ENCODE measurements at places on chromosomes 16 and 17.

- DNase-seq: no peak
Observed at GRCh38 chr17:69702078-69702477, 287.6 kb downstream of the MAP2K6 start.

- no peak for DNase-seq
Observed at GRCh38 chr17:44915321-44915726, at the start of gene GFAP. Gene GFAP (minus strand): TSS chr17:44915500. CDS start chr17:44915486, 14 bp downstream.

- DNase-seq: no peak
Observed at GRCh38 chr17:64774888-64775540, 112.9 kb upstream of the SMURF2 start.

GRCh38 chr16:87324411-87325275 is 7.5 kb upstream of the C16orf95 start:
- peak; percentile 51 for DNase-seq

DNA sequence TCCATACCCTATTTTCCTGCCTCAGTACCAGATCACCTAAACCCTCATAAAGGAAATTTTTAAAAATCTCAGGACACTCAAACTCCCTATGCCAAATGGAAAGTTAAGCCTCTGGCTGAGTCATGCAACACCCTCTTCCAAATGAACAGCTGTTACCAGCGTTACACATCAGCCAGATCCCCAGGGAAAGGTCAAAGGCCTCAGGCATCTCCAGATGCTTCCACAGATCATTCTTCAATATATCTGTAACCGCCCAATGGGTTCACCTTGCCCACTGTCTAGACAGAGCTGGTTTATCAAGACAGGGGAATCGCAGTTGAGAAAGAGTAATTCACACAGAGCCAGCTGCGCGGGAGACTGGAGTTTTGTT is 29.1 kb upstream of the SHCBP1 start:
- no peak for DNase-seq

- no peak for DNase-seq
Observed at GRCh38 chr16:4016005-4016352, 100.3 kb downstream of the ADCY9 start.

DNA sequence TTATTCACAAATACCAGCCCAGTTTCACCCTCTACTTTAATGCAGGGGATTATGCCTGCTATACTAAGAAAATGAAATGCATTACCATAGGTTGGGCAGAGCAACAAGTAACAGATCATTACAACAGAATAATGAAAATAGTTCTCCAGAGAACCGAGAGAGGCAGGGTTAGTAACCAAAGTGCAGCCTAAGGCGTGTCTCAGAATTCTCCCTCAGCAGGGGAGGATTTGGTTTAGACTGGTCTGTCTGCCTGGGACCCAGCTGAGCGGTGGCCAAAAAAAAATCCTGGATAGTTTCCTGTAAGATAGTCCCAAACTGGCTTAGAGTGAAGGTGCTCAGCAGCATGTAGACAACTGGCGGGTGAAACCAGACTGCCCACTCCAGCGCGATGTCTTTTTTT is 30.8 kb upstream of the ADCY7 start:
- no peak for DNase-seq

DNA sequence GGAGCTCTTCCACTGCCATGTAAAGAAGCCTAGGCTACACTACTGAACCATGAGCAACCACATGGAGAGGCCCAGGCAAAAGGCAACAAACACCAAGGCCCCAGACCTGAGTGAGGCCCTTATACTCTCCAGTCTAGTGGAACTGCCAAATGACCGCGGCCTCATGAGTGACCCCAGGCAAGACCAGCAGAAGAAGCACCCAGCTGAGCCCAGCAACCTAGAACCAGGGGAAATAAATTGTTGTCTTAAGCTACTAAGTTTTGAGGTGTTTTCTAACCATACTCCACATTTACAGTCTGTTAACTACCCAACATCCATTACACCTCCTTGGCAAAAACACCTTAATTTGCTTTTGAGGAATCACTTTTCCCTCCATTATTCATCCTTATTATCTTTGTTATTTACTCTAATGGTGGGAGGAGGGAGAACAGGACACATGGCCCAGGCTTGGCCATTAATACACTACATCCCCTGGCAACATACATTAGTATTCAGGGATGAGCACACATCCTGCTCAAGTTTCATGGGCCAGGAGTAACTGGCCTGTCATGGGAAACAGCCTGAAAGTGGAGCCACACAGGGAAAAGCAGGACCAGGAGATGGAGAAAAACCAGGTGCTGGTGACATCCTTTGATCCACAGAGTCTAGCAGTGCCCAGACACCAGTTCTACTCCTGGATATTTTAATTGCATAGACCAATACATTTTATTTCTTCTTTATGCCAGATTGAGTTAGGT is 26.2 kb downstream of the SLC39A11 start:
- DNase-seq: no peak

- no peak for DNase-seq
Observed at GRCh38 chr17:72511242-72511641, 390.4 kb downstream of the SOX9 start.

GRCh38 chr17:32755045-32755805 is 121.7 kb downstream of the MYO1D start:
- no peak for DNase-seq

DNA sequence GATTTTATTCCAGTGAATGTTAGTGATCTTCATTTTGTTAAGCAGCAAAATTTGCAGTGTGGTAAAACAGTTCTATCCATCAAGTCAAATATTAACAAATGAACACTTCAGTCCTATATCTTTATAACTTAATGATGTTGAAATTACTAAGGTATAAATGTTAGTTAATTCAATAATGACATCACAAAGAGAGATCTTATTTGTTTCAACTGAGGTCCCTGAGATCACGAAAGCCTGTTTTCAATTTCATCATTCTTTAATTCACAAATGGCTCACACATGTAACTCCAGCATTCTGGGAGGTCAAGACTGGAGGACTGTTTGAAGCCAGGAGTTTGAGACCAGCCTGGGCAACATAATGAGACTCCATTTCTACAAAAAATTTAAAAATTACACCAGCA is 13.9 kb downstream of the SMURF2 start:
- no peak for DNase-seq

- DNase-seq: peak; percentile 21
Observed at GRCh38 chr17:7739746-7740145, 22.2 kb downstream of the DNAH2 start.

- DNase-seq: no peak
Observed at GRCh38 chr17:62572888-62573401, 54.5 kb upstream of the MRC2 start.

GRCh38 chr17:1073241-1073962 is 76.5 kb downstream of the TIMM22 start:
- no peak for DNase-seq

- DNase-seq: no peak
Observed at GRCh38 chr17:57158325-57158724, 73.3 kb downstream of the AKAP1 start.

DNA sequence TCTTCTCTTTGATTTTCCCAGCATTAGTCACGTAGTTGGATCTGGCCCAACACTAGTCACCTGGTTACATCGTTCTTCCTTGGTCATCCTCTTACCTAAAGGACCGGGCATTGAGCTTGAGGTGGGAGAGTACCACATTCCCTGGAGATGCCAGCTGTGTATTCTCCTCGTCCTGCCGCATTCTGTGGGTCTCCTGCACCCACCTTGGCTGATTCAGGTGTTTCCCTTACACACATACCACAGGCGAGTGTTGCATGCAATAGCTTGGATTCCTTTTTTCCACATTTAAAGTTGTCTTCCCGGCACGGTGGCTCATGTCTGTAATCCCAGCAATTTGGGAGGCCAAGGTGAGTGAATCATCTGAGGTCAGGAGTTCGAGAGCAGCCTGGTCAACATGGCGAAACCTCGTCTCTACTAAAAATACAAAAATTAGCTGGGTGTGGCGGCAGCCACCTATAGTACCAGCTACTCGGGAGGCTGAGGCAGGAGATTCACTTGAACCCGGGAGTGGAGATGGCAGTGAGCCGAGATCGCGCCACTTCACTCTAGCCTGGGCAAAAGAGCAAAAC is 21.6 kb upstream of the CLEC18C start:
- no peak for DNase-seq

DNA sequence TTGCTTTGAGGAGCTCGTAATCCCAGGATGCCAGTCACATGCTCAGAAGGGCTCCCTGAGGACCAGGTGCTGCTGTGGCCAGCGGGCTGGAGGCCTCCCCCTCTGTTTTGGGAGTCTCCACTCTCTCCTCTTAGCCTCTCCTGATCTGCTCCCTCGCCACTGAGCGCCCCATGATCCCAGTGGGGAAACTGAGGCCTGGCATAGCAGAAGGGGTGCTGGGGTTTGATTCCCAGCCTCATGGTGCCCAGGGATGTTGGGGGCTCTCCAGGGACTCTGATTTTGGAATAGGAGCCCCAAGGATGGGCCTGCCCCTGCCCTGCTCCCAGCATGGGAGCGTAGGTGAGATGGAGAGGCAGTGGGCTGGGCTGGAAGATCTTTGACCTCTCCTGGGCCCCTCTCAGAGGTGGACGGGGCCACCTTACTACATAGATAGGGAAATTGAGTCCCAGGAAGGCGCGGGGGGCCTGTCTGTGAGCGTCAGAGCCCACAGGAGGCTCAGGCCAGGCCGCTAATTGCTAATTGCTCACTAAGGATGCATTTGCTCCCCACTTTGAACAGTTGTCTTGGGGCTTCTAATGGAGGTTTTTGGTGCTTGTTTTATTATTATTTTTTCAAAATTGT is 525 bp upstream of the ADCY7 start:
- no peak for DNase-seq

DNA sequence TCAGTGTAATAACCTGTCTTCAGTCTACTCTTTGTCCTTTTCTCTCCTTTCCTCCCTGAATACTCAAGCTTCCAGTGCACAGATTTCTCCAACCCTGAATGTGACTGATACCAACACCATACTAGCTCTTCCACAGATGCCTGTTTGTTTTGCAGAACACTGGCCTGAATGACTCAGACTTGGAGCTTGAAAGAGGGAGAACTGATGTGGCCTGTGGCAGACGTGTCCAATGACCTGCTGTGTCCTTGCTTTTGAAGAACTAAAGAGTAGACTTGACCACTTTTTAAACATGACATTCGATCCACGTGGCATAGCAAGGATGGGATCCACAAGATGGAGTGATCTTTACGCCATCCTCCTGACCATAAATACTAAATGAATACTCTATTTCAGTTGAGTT is 361.0 kb downstream of the WWOX start:
- no peak for DNase-seq

GRCh38 chr17:59761385-59762048 is 54.1 kb downstream of the VMP1 start:
- no peak for DNase-seq

GRCh38 chr17:54063639-54064038 is 240.9 kb downstream of the KIF2B start:
- DNase-seq: no peak

DNA sequence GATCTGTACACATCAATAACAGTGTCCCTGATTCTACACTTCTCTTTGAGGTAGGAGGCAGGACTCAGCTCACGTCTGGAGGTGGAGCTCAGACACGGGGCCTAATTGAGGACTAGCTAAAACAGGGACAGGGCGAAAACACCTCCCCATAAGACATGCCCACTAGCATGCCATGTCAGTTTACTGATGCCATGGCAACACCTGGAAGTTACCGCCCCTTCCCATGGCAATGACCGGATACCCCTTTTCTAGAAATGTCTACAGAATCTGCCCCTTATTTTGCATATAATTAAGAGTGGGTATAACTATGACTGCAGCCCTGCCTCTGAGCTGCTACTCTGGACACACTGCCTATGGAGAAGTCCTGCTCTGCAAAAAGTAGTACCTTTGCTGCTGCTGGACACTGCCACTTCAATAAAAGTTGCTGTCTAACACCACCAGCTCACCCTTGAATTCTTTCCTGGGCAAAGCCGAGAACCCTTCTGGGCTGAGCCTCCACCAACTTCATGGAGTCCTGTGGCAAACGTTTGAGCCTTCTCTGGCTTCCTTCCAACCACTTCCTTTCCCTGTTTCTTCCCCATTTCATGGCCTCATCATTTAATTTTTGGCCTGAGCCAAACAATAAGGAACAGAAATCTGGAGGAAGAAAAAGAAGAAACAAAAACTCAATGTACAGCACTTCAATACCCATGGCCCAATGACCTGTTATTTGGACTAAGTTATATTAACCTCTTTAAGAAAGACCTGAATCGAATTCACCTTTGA is 21.0 kb downstream of the PHB1 start:
- no peak for DNase-seq

- DNase-seq: no peak
Observed at GRCh38 chr17:55480631-55481315, 30.5 kb downstream of the SMIM36 start.

- DNase-seq: peak; percentile 66
Observed at GRCh38 chr17:40615068-40615840, 32.4 kb downstream of the SMARCE1 start.

DNA sequence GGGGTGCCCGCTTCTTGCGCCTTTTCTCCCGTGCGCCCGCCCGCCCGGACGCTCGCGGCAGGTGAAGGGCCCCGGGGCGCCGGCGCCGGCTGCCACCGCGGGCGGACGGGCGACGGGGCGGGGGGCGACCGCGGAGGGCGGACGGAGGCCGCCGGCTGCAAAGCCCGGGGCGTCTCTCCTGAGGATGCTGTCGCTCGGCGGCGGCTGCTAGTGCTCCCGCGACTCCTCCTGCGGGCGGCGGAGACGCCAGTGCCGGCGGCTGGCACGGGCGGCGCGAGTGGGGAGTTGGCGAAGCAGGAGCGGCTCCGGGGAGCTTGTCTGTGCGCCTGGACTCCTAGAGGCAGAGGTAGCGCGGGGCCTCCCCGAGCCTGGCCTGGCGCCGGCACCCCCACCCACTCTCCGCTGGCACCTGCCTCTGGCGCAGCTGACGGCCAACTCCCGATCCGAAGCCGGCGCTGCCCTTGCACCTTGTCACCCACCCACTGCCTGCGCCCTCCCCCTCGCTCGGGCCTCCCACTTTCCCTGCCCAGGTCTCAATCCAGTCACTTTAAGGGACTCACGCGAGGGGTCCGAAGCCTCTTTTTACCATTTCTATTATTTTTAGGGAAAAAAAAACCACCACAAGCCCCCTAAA is at the start of gene FAM20A:
FAM20A (minus strand) TSS at position 437 of the 634 bp plus-strand sequence. CDS start 701 bp downstream, outside the sequence.
- peak; percentile 62 for DNase-seq

- no peak for DNase-seq
Observed at GRCh38 chr17:360092-360750, 7.6 kb upstream of the RPH3AL start.

Data from body of pancreas (tissue), 4 donors.